ENCODE measurements at places on chromosomes 6 and 20.

GRCh38 chr20:19937218-19937617 lies 79.9 kb upstream of the NAA20 start:
- DNase-seq: no peak

- no peak for DNase-seq
These were observed 191.3 kb downstream of the OR2B2 start for GRCh38 chr6:27720607-27721580.

DNA sequence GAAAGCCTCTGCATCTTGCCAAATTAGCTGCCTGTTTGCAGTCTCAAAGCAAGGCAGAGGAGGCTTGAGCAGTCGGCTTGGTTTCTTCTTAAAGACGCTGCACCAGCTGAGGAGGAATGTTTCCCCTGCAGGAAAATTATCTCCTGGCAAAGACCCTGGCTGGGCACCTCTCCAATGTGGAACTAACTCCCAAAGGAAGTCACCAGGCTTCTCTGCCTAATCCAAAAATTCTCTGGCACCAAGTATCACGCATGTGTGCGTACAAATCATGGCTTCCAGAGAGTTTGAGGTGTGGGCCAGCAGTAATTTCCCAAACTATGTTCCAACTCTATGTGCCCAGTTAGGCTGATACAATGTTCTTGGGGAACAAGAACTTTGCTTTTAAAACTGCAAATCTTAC lies 176.2 kb downstream of the KIF16B start:
- no peak for DNase-seq

DNA sequence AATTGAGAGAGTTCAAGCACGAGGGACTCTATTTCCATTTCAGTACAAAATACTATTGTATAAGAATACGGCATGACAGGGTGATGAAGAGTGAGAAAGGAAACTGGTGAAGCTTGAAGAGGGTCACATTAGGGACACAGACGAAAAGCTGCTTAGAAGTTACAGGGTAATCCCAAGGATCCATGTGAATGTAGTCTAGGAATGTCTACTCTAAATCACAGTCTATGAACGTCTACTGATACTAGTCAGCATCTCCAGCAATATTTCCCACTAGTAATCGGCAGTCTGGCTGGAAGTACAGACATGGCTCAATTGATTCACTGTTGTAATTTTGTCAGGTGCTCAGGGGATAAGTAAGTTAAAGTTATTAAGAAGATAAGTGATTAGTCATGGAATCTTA lies 156.4 kb downstream of the ASCC3 start:
- DNase-seq: no peak

- DNase-seq: no peak
These were observed 22.4 kb downstream of the TAF4 start for GRCh38 chr20:62043131-62043914.

DNA sequence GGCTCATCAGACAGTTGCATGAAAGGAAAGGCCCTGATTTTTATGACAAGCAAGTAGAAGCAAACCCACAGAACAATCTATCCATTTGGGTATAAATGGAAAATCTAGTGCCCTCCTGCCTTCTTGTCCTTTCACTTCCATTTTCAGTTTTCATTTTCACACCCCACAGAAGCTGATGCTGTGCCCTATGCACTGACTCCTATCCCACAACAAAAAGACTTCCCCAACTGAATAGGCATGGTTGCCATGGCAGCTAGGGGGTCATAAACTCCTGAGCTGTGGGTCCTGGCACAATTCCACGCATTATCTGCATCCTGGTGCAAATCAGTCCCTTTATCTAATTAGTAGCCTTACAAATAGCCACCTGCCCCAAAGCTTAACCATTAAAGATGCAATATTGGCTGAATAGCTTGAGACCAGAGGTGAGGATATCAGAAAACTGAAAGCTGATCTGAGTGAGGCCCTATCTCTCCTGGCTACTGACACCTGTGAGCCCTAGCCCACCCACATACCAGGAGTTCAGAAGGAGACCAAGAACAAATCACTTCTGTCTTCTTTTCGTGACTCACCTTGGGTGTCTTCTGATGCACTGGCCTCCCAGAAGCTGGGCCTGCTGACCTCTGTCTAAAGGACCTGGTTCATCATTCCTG lies 34.9 kb upstream of the HEY2 start:
- no peak for DNase-seq

GRCh38 chr6:93105017-93105416 lies 314.3 kb downstream of the EPHA7 start:
- no peak for DNase-seq

GRCh38 chr6:63745784-63746183 lies 110.2 kb downstream of the PHF3 start:
- DNase-seq: no peak

- DNase-seq: no peak
These were observed 770 bp downstream of the TCF19 start for GRCh38 chr6:31158863-31159855.

DNA sequence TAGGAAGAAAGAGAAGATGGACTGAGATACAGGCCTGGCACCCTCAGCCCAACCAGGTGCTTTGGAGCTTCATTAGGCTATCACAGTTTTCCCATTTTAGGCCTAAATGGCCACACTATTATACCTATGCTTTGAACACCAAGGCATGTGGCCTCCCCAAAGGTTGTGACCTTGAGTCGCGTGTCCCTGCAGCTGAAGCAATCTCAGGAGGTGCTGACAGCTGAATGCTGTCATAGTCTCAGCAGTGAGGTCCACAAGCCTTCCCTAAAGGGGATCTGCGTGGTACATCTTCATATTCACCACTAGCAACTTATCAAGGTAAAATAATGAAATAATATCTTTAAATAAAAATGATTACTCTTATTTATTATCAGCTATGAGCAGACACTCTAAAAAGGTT lies 707.9 kb upstream of the NRSN1 start:
- DNase-seq: no peak

GRCh38 chr6:99241905-99242534 lies 107.5 kb downstream of the FAXC start:
- DNase-seq: no peak

DNA sequence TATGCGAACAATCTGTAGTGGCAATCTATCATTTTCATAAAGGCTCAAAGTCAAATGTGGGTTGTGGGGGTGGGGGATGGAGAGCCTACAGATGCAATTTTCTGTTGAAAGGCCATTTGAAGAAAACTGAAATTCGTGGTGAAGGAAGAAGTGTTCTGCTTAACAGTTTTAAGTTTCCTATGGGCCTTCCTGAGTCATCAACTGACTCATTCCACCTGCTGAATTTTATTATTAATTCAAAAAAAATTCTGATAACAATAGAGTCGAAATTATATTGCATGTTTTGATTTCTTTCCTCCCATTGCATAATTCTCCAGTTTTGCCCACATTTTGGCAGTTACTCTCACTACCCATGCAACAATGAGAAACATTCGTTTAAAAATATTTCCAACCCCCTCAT lies 622.3 kb upstream of the ARID1B start:
- DNase-seq: no peak

DNA sequence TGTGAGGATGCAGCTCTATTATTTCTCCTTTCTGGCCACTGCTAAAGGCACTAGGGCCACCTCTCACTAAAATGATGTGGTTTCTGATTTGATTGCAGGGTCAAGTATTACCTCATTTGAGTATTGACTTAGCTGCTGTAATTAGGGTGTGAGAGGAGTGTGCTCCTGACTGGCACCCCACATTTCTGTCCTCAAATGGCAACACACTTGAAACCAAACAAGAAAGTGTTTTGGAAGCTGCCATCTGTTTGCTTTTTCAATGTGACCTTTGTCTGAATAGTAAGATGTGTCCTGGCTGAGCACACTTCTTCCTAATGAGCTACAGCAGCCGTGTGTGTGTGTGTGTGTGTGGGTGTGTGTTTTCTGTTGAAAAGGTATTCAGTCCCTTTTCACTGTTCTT lies 62.8 kb upstream of the SCP2D1 start:
- no peak for DNase-seq

DNA sequence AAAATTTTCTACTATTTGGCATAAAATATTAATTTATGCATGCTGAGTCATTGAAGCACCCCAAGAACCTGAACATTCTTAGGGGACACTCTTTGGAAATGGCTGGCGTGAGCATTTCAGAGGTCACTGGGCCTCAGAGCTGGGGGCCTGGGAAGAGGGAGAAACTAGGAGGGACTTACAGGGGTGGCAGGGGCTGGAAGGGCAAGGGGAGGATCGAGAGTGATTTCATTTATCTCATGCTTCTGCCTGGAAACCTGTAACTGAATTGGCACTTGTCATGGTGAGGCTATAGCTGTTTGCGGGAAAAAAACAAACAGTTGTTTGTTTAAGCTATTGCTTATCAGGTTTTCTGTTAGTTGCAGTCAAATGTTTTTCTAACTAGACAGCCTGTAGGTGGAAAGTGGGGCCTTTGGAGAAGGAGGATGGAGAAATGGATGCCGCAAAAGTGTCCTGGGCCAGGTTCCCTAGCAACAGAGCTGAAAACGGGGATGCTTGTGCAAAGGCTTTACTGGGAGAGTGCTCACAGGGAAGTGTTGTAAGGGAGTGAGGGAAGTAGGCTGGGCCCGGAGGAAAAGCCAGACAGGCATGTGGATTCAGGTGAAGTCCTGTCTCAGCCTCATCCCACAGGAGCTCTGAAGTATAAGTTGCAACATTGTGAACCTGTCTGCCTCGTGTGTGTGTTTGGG lies 36.4 kb upstream of the KAT14 start:
- DNase-seq: no peak

- DNase-seq: no peak
These were observed 365.2 kb downstream of the PAX1 start for GRCh38 chr20:22070610-22071058.

DNA sequence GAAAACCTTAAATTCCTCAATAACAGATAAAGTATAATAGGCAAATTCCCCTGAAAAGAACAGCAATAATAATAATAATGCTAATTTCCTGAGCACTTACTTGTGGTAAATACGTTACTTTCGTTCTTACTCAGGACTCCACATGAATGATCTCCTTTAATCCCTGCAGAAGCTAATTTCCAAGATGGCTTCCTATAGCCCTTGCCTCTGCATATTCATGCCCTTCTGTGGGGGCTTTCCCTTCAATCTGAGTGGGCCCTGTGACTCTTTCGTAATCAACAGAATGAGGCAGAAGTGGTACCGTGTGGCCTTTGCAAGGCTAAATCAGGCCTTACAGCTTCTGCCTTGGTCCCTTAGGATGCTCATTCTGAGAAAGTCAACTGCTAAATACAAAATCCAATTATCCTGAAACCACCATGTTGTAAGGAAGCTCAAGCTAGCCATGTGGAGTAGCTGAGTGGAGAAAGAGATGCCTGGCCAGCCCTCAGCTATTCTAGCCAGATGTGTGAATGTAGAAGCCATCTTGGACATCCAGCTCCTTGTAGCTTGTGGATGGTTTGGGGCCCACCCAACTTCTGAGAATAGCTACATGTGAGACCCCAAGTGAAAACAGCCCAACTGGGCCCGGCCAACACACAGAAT lies 50.5 kb downstream of the MCUR1 start:
- DNase-seq: no peak

GRCh38 chr6:126535138-126535537 lies 195.2 kb downstream of the CENPW start:
- DNase-seq: no peak

DNA sequence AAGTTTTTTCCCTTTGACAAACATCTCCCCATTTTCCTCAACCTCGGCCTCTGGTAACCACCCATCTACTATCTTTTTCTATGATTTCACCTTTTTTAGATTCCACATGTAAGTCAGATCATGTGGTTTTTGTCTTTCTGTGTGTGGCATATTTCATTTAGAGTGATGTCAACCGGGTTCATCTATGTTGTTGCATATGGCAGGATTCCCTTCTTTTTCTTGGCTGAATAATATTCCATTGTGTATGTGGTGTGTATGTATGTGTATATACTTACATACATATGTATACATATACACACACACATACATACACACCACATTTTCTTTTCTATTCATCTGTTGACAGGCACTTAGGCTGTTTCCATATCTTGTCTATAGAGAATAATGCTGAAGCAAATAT lies 22.2 kb upstream of the PHIP start:
- DNase-seq: no peak

DNA sequence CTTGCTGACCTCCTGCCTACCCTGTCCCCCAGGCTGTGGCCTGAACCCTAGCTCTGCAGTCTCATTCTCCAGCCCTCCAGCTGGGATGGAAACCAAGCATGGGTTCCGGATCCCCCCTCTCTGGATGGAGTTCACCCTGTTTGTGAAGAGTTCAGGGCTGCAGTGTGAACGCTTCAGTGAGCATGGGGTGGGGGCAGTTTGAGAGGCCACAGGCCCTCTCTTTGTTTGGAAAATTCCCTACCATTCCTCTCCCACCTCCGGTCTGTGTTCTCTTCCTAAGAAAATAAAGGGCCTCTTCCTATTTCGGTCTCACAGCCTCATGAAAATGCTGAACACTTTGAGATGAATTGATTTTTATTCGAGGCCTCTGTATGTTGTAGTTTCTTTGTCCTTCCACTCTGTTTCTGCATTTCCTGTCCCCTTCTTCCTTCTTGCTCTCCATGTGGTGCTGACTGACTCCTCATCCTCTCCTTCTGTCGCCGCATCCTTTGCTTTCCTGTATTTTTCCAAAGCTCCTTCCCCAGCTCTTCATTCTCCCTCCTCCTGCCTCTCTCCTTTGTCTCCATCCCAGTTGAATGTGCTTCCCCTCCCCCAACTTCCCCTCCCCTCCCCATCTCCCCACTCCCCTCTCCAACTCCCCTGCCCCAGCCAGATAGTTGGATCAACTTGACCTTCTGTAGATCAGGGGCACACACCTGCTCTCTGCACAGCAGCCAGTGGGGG lies 2.4 kb upstream of the KCNK5 start:
- no peak for DNase-seq

DNA sequence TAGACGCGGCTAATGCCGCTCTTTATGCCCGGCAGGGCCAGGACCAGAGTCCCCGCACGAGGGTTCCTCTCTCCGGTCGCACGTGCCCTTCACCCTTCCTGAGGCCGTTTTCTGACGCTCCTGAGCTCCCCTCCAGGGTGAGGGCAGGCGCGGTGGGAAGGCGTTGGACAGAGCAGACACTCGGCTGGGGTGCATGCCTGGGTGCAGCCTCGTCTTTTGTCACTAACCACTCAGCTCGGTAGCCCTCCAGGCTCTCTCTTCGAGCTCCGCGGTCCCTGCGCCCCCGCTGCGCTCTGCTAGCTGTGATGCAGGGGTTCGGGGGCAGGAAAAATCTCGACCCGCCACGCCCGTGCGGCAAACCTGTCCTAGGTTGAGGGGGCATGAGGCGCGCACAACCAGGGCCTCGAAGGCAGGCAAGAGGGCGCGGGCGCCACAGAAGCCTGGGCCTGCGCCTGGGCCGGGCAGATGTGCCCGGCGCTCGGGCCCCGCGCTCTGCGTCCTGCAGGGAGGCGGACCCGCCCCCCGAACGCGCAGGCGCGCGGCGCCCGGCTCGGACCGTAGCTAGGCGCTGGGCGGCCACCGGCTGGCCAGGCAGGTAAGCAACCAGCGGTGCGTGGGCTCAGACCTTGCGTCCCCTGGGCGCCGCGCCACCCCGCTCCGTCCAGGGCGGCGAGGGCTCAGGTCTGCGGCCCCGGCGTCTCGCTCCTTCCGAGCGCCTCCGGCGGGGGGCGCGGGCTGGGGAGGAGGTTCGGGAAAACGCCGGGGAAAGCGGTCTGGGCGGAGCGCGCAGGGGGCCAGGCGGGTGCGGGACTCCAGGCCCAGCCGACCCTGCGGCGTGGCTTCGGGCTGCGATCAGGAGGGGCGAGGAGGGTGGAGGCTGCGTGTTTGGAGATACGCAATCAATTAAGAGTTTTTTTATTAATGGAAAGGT lies at the start of gene L3MBTL1:
L3MBTL1 (plus strand) TSS at position 548 of the 931 bp plus-strand sequence. CDS start 5,807 bp downstream, outside the sequence.
- DNase-seq: no peak
